Lung (tissue), 17 donors: ENCODE measurements at places on chromosomes 4 and X. TPM values are rescaled to one million over a fixed set of nuclear protein-coding genes. Genes with fewer than 3 reads are reported as not detected.

DNA sequence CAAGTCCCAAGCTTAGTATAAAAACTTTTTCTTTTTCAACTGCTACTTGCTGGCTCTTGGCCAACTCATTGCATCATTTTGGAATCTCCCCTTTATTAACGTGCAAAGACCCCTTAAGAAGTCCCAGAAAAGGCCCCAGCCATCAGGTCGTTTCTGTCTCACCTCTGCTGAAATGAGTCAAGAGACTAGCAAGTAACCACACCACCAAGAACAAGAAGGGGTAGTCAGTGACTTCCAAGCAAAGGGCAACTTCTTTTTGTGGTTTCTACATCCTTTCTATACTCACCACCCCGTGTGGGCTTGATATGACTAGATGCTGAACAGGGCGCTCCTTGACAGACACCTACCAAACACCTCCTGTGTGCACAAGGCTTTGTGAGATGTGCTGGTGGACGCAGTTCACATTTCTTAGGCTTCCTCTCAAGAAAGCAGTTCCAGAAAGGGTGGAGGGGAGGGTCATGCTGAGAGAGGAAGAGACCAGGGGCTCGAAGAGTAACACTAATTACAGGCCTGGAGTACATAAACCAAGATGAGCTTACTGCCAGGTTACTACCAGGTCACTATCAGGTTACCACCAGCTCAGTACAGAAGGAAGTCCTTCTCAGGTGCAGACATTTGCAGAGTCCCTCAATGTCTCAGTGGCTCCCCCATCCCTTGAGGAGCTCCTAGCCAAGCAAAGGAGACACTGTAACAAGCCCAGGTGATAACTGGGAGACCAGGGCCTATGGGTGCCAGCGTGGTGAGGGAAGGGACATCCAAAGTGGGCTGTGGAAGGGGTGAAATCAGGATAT lies 19.3 kb downstream of the JAKMIP1 start:
- no peaks in the 10 kb centered on the region for H3K4me1 ChIP-seq
- no peak overlapping the region for H3K4me3 ChIP-seq
- no peak for DNase-seq
- H3K27ac ChIP-seq, result no peak overlapping the region
- no peaks in the 10 kb centered on the region for H3K36me3 ChIP-seq

DNA sequence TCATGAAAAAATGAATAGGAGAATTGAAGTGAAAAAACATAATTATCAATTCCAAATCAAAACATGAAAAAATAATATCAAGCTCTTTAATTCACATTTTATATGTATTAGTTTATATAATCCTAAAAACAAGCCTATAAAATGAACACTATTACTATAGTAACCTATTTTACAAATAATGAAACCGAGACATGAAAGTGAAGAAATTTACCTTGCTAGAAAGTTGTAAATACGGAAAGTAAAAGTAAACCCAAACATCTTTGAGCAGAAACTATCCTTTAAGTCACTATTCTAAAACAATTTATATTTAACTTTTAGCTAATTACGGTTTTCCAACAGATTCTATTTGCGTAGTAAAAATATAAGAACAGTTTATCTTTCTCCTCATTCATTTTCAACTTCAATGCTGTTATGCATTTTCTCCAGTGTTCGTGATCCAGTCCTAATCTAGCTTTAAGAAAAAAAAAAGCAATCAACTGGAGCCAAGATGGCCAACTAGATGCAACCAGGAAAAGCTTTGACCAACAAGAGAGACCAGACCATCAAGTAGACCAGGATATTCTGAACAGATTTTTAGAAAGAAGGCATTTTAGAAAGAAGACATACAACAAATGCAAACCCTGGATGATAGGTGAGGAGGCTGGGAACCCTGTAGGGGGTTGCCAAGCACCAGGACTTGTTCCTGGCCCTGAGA lies 67.0 kb downstream of the DDX53 start:
- no peaks in the 10 kb centered on the region for H3K27me3 ChIP-seq
- H3K27ac ChIP-seq, result no peak overlapping the region
- H3K36me3 ChIP-seq, result no peaks in the 10 kb centered on the region
- H3K4me3 ChIP-seq, result no peak overlapping the region
- no peak for DNase-seq

DNA sequence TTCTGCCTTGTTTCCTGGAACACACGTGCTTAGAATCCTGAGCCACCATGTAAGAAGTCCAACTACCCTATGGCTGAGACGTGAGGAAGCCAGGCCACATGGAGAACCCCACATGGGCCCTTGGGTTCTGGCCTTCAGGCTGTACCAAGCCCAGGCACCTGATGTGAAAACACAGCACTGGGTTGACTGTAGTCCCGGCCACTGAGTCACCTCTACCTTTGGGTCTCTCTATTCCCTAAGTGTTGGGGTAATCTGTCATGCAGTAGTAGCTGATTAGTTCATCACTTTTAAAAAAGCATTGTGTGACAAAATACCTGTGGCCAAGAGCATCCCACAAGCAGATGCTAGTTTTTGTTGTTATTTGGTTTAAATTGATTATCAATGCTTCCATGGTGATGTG lies 24.3 kb downstream of the CFAP97 start:
- no peak overlapping the region for H3K4me3 ChIP-seq
- DNase-seq, result no peak
- no peaks in the 10 kb centered on the region for H3K4me1 ChIP-seq
- no peaks in the 10 kb centered on the region for H3K27me3 ChIP-seq
- H3K27ac ChIP-seq, result no peak overlapping the region
- H3K36me3 ChIP-seq, result no peaks in the 10 kb centered on the region

DNA sequence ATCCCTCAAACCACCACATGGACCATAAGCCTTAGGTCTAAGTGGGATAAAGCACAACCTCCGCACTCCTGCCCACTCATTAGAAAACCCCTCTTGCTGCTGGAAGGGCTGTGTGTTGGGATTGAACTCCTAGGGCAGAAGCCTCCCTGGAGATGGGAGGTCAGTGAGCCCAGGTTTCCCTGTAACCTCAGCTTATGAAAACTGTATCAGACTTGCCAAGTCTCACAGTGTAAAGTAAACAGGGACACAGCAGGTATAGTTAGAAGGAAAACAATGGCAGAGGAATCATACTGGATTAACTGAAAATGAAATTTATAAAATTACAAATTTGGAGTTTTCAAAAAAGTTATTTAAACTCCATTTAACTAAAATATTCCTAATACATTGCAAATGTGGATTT lies 29.9 kb downstream of the CASP6 start:
- no peaks in the 10 kb centered on the region for H3K4me1 ChIP-seq
- H3K36me3 ChIP-seq, result no peaks in the 10 kb centered on the region
- no peak overlapping the region for H3K4me3 ChIP-seq
- H3K27me3 ChIP-seq, result no peaks in the 10 kb centered on the region
- no peak overlapping the region for H3K27ac ChIP-seq

DNA sequence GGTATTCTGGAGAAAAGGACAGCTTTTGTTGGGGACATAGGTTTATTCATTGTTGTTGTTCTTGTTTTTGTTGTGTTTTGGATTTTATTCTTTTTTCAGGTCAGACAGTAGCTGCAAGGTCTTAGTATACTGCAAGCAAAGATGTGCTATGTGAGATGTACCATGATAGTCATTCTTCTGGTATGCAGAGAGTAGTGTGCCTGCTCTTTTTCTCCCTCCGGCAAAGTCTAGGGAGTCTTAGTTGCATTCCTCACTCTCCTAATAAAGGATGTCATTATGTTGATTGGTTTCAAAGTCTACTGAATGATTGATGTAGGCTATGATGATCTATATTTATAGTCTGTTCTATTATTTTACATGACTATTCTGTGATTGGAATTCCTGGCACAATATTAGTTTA lies 119.9 kb upstream of the POF1B start:
- no peaks in the 10 kb centered on the region for H3K4me1 ChIP-seq
- DNase-seq, result no peak
- H3K4me3 ChIP-seq, result no peak overlapping the region
- H3K36me3 ChIP-seq, result no peaks in the 10 kb centered on the region
- no peak overlapping the region for H3K27ac ChIP-seq

XAGE2 gene
- 1.0 TPM for total RNA-seq

SPANXC gene
- total RNA-seq, result not detected

MOB1B gene
- total RNA-seq, result 51.0 TPM
